ENCODE measurements at places on chromosomes 6 and 20.
A peak's percentile ranks its signal among the peaks of the same experiment; 100 is the strongest.

DNA sequence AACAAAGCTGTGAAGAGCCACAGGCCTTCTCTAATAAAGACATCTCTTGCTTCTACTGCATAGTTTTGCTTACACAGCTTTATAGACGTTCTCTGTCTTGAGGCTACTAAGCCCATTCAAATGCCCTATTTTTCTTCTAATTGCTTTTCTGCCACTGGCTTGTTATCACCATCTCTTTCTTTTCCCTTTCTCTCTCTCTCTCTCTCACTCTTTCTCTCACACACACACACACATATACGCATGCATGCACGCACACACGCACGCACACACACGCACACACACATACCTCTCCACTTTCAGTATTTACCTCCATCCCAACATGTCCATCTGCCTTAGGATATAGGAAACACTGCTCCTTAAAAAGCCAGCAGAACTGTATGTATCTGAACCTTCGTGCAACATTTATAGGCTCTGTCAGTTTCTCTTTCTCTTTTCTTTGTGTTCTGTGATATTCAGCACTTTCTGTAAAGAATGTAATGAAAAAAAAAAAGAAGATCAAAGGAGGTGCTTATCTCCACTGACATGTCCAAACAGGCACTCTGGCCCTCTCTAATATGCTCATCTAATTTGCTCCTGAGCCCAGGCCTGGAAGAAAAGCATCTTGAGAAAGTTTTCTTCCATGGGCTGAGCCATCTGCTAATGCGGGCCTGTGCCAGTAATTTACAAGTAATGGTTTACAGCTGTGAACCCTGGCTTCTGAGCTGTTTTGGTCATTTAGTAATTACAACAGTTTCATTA is 1046.7 kb upstream of the MAP3K7 start:
- DNase-seq = no peak

- no peak for DNase-seq
Measured at GRCh38 chr20:46883892-46884291, 10.8 kb upstream of the EYA2 start.

- DNase-seq = no peak
Measured at GRCh38 chr6:7138046-7138531, 30.3 kb downstream of the RREB1 start.

GRCh38 chr6:68237205-68237604 is 397.9 kb upstream of the ADGRB3 start:
- no peak for DNase-seq

DNA sequence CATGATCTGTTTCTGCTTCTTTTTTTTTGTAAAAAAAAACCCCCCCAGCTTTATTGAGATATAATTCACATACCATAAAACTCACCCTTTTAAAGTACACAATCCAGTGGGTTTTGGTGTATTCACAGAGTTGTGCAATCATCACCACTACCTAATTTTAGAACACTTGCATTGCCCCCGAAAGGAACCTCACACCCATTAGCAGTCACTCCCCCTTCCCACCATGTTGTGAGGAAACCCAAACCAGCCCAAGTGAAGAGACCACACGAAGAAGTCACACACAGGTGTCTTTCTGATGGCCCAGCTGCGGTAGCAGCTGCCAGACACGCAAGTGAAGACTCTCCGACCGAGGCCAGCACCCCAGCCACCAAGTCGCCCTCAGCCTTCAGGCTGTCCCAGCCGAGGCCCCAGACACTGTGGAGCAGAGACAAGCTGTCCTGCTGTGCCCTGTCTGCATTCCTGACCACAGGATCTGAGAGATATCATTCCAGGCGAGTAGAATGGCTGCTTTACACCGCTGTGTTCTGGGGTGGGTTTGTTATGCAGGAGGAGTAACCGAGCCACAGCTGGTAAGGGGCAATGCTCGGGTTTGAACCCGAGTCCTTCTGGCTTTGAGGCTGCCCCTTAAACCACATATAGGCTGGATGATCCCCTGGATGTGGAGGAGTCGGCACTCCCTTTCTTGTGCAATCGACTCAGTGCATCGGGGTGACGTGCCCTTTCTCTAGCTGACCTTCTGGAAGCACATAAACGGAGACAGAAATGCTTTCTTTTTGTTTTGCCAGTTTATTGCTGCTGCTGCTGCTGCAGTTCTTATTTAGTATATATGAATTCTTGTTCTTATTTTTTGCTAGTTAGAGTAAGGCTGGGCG is 59.1 kb upstream of the PTPN1 start:
- DNase-seq = no peak

- no peak for DNase-seq
Measured at GRCh38 chr6:21071780-21072468, 521.6 kb upstream of the SOX4 start.

DNA sequence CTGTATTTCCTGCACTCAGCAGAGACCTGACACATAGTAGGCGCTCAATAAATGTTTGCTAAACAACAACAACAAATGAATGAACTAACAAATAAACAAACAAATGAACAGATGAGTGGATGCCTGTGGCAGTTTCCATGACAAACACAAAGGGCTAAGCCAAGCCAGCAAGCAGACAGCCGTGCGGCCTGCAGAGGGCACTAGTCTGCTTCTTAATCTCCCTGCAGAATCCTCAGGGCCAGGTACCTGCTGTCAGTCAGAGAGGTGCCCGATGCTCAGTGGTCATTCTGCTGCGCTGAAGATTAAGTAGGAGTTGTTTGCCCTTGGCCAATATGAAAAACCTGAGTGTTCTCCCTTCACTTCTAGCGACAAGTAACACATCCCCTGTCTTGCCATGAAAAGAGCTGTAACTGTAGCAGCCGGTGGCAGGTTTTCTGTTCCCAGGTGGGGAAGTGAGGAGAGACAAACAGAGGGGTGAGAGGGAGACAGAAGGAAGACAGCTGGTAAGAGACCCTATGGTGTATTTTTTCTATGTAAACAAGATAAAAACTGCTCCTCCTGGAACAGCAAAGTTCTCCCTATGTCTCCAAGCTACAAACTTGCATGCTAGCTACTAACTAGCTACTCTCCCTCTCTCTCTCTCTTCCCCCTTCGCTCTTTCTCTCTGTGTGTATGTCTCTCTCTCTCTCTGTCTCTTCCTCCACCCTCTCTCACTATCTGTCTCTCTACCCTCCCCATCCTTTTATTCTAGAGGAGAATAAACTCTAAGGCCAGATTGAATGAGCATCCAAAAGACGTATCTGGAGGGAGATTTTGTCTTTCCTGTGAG is at the start of gene MC3R:
MC3R (plus strand) TSS at position 779 of the 829 bp plus-strand sequence. CDS start 112 bp downstream, outside the sequence.
- peak; percentile 21 for DNase-seq

- DNase-seq = no peak
Measured at GRCh38 chr20:61538183-61538942, 286.3 kb downstream of the CDH4 start.

DNA sequence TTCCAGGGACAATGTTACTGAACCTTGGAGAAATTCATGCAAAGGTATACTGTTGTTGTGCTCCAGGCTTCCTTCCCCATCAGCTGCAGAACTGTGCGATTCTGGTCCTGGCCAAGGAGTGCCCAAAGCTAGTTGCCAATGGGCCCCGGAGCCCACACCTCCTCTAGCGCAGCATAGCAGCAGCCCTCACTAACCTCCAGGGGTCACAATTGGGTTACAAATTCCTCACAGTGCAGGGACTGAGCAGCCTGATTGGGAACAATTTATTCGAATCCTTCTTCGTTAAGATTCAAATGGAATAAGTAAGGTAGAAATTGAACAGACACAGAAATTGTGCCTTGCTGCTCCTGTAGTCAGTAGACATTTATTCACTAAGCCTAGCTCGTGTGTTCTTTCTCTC is 284.9 kb downstream of the PRKN start:
- no peak for DNase-seq

GRCh38 chr6:52574709-52575501 is 2.0 kb downstream of the TRAM2 start:
- peak; percentile 42 for DNase-seq

GRCh38 chr6:1382883-1383728 is 6.3 kb upstream of the FOXF2 start:
- DNase-seq = no peak

- DNase-seq = no peak
Measured at GRCh38 chr6:82006027-82006738, 241.4 kb downstream of the IBTK start.

DNA sequence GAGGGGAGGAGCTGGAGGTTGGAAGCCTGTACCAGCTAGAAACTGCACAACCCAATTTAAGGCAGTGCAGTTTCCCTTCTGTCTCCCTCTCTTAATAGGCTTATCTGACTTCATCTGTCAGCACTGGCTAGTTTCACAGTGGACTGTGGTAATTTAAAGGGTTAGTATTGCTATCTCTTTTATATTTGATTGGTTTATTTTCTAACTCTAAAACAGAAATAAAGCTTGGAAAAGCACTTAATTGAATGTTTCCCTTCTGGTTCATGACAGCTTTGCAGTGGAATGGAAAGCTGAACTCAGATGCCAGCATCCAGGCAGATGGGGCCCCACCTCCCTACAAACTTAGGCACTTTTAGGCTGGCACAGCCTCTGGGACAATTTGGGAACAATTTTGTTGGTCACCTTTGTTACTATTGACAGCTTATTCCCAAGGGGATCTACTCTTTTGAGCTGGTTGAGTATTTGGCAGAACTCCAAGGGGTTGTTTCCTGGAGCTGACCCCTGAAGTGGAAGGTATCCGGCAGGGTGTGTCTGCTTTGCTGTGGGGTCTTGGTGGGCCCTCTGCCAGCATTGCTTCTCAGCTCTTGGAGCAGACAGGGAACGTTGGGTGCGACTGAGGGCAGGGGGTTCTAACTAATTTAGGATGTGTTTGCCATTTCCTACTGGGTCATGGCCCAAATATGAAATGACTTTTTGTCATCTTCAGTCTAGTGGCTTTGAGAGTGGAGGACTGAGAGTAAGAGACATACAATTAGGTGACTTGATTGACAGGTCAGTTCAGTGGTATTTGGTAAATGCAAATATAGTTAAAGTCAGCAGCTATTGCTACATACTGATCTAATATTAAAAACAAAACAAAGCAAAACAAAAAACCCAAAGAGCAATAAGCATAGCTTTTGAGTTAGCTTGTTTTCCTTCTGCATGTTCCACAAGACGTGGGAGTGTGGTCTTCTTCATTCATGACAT is 9.3 kb downstream of the SH3BGRL2 start:
- no peak for DNase-seq

GRCh38 chr6:104013312-104013971 is 846.3 kb downstream of the HACE1 start:
- no peak for DNase-seq

GRCh38 chr6:146184701-146185100 is 155.8 kb downstream of the GRM1 start:
- no peak for DNase-seq

GRCh38 chr6:49541210-49541724 is 9.2 kb upstream of the C6orf141 start:
- no peak for DNase-seq

- no peak for DNase-seq
Measured at GRCh38 chr6:93266116-93266817, 153.1 kb downstream of the EPHA7 start.

GRCh38 chr20:50980851-50981713 is 22.5 kb downstream of the MOCS3 start:
- DNase-seq = peak; percentile 42

DNA sequence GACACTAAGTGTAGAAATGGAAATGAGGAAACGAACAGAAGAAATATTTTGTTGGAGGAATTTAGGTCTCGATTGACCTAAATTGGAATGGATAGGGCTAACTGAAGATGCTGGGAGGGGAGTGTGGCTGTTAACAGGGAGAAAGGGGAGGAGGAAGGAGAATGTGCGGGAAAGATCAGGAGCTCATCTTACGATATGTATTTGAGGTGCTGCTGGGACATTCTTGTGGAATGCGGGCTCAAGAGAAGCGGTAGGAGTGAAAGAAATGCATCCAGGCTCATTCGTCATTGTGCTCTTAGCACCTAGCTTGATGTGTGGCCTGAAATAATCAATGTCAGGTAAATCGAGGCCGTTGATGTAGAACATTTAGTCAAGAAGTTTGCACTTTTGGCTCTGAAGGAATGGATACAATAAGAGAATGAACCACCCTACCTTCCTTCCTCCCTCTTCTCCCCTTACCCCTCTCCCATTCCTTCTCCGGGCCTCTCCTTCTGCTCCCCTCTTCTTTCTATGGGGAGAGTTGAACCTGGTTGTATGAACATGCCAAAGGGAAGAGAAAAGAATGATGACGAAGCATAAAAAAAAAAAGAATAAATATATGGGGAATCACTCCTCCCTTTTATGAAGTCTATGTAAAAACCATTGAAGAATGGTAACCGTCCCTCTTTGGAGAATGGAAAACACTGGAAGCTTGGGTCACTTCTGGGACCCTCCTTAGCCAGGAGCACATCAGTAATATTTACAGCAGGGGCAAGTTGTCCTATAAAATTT is 70.9 kb downstream of the SASH1 start:
- DNase-seq = no peak

DNA sequence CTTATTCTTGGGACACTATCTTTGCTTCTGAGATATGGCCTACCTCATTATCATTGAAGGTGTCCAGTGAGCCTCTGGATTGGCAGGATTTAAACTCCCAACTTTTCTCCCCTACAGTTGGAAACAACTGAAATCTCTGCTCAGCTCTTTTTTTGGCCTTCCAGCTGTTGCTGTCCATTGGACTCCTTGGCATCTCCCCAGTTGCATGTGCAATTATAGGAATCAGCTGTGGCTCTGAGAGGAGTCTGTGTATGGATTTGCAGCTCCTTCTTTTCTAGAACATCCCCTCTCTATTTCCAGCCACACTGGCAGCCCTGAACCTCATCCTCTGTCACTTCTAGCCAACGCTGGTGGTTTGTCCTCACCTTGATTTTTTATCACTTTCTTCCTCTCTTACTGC is 21.2 kb downstream of the RAB22A start:
- DNase-seq = no peak

DNA sequence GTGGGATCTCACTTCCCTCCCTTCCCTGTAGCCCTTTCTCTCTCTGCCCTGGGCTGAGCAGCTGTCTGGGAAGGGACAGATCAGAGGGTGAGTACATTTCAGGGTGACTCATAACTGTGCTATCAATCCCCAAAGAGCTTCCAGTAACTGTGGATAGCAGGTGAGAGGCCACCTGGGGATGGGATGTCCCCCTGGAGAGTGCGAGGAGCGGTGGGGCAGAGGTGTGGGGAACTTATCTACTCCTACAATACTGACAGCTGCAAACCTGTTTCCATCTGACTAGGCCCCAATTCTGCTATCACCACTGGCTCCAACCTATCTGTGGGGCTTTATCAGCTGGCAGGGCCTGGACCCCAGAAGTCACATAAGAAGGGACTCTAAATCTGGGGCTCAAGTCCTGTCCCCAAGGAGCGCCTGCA is 32.6 kb downstream of the KCNK5 start:
- DNase-seq = no peak

- DNase-seq = no peak
Measured at GRCh38 chr6:34549026-34549803, 6.9 kb downstream of the SPDEF start.

DNA sequence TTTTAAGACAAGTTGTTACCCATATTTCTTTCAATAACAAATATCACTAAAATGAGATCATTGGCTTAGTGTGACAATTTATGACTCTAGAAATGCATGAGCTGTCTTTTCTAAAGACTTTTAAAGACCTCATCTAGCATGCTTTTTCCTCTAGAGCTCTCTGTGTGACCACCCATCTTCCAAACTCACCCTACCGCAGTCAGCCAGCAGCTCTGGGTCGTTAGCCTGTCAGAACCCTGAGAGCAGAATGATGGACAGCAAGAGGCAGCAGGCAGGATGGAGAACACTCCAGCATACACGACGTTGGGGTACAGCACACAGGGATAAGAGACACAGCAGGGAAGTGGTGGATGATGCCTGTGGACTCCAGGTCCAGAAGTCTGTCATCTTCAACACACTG is 45.1 kb upstream of the TBX18 start:
- no peak for DNase-seq

GRCh38 chr20:49187330-49187850 is 744 bp downstream of the STAU1 start:
- DNase-seq = no peak

- DNase-seq = no peak
Measured at GRCh38 chr6:145544041-145544440, 191.3 kb downstream of the EPM2A start.

- no peak for DNase-seq
Measured at GRCh38 chr6:71675386-71675785, 211.0 kb upstream of the RIMS1 start.

Measured in stimulated activated CD4-positive, alpha-beta T cell treated with anti-CD3 and anti-CD28 coated beads, Interleukin-4, amount 100 ng/mL, for 4 hours (primary cell).